AG09309 (cell line): ENCODE measurements at places on chromosomes 5 and 9.
A peak's percentile ranks its signal among the peaks of the same experiment; 100 is the strongest.

GRCh38 chr9:113711251-113711650 lies 164.9 kb upstream of the ZNF618 start:
- no peak for DNase-seq

- DNase-seq = no peak
Observed at GRCh38 chr5:32754284-32754683, 43.2 kb downstream of the NPR3 start.

GRCh38 chr9:84207491-84207951 lies 133.0 kb downstream of the SLC28A3 start:
- DNase-seq = no peak

- DNase-seq = no peak
Observed at GRCh38 chr9:36132086-36132485, 4.4 kb upstream of the GLIPR2 start.

DNA sequence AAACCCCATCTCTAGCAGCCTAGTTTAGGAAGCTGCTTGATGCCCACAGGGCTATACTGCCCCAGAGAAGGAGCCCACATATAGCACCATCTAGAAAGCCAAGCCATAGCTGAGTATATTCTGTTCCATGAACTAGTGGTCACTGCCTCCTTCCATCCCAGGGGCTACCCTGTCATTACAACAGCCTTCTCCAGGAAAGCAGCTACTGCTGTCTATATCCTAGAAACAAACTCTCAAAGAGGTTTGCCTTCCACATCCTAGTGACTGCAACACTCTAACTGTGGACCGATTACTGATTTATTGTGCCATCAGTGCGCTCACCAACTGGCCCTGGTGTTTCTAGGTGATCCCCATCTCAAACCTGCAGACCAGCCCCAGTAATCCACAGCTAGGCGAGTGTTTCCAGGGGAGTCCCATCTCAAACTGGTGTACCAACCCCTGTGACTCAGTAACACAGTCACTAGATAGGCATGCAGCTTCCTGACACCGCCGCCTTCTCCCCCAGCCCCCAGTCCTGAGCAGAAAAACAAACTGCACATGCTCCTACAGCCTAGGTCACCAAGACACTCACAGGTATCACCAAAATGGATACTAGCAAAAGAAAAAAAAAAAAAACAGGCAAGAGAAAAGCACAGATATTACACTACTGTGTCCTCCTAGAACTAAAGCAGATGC lies 14.8 kb downstream of the SPTLC1 start:
- peak; percentile 20 for DNase-seq

- DNase-seq = no peak
Observed at GRCh38 chr5:159206368-159206767, 3.0 kb downstream of the RNF145 start.

GRCh38 chr9:126615245-126615790 lies 1.6 kb downstream of the LMX1B start:
- DNase-seq = no peak

GRCh38 chr5:120228262-120229031 lies 235.7 kb upstream of the PRR16 start:
- DNase-seq = no peak

DNA sequence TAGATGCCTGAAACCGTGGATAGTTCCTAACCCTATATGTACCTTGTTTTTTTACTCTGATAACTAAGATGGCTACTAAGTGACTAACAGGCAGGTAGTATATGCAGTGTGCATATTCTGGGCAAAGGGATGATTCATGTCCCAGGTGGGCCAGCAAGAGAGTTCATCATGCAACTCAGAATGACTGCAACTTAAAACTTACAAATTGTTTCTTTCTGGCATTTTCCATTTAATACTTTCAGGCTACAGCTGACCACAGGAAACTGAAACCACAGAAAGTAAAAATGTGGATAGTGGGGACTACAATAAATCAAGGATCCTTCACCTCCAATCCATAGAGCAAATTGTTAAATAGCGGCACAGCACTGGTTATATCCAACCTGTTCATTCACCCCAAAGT lies 30.7 kb upstream of the VCAN start:
- no peak for DNase-seq

DNA sequence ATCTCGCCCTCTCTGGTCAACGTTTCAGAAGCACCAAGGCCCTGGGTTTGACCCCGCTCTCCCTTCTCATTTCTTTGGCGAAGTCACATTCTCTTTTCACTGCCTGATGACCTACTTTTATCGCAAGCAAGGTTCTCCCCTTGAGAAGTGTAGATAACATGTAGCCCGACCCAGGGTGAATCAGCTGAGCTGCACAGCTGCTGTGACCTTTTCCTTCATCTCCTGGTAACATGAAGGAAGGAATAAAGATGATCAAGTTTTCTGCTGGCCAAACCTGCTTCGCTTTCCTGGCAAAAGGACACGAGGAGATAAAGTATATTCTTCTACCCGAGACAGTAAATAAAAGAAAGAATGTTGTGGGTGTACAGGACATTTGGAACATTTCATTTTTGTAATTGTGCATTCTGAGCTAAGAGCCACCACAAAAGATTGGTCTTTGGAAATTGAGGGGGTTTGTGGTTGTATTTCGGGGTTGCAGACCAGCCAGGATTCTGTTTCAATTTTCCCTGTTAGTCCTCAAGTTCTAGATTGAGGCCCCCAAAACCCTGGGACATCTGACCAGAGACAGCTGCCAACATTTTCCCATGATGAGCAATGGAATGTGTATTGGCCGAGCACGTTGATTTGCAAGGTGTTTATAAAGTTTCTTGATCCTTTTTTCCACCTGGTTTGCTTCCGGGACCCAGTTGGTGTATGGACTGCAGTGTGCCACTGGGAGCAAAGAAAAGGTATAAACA lies 155.1 kb upstream of the ZNF462 start:
- no peak for DNase-seq

DNA sequence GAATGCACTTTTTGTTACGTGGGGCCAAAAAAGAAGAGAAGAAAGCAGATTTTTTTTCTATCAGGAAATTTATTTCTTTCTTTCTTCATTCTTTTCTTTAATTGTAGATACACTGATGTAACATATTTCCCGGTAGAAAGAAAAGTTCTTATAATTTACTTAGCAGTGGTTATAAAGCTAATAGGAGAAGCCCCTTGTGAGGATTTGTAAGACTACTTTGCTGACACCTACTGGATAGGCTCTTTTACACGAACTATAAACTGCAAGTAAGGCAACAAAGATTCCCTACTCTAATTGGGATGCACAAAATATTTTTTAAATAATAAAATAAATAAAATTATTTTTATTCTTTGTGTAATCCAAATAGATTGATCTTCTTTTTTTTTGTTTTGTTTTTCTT lies 284.4 kb downstream of the DNAH5 start:
- DNase-seq = peak; percentile 17

DNA sequence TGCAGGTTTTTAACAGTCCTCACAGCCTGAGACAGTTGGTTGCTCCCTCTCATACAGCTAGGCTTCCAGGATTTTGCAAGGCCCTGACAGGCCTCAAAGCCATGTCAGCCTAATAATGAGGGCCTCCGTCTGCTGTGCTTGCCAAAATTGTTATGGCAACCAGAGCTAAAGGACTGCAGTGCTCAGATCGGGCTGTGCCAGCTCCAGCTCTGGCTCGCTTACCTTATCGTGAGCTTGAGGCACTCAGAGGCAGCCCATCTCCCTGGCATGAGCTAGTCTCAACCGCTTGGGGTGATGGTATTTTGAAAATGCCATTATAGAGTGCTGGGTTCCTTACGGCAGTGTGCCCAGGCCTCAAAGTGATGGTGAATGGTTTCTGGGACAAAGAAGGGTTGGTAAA lies 8.4 kb downstream of the MTAP start:
- DNase-seq = no peak

DNA sequence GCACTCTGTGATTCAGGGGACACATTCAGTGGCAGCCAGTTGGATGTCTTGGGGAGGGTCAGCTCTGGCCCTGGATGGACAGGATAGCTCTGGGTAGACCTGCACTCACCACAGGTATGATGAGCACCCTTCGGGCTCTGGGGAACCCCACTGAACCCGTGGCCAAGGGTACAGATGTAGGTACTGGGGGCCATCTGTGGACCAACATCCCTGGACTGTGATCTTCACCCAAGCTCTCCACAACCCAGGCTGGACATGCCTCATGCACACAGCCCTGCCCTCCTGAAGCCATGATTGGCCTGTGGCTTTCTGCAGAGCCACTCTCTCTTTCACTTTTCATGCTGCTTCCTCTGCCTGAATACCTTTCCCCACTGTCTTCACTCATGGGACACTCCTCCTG lies 15.6 kb upstream of the ACSL6 start:
- DNase-seq = no peak

GRCh38 chr9:85290019-85290418 lies 451.7 kb downstream of the AGTPBP1 start:
- no peak for DNase-seq

DNA sequence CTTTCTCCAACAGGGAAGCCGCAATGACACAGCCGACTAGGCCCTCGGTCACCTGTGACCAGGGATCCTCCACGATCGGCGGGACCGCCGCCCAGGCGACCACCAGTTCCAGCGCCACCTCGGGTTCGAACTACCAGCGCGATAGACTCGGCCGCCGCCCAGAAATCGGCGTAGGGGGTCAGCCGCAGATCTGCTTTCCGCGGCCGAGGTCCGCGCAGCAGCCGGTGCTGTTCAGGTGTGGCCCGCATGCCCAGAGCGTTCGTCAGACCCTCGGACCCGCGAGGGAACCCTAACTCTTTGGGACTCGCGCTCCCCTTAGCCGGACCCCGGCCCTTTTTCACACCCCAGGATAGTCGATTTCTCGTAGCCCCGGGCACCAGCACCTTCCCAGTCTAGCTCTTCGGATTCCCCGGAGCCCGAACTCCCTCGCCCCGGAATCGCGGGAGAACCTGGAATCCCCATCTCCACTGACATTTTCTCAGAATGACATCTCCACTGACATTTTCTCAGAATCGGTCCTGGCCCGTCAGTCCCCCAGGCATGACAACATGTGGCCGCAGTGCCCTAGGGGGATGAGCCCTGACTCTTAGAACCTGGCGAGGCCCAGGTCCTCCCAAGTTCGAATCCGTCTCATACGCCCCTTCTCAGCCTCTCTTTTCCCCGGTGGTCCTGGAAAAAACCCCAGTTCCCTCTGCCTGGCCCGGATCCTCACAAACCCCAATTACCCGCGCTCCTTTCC lies 428 bp downstream of the C5orf52 start:
- DNase-seq = no peak

DNA sequence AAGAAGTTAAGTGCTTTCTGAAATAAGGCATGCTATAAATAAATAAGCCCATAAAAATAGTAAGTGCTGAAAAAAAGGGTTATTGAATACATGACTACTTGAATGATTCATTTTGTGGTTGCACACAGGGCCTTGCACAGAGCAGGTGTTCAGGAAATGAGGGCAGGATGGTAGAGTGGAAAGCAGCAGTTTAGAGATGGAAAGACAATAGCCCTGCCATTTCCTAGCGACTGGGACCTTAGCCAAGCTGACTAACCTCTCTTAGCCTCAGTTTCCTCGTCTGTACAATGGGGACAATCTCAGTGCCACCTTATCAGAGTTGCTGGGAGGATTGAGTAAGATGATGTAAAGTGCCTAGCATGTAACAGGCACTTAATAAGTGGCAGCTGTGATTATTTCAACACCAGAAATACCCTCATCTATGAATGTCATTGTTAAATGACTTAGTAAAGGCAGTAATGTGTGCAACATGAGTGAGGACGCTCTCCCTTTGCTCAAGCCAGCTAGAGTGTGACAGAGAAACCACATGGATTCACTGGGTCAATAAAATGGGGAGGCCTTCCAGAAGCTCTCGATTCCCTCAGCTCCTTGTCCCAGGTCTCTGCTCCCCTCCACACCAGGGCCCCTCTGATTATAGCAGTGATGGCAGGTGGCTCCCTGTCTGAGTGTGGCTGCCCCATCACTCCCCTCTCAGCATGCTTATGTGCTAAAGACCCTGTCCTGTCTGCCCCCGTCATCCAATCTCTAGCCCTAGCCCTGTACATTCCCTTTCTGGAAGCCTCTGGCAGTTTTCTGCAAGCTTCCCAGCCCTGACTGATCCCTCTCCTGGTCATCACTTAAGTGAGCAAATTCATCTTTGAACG lies 16.0 kb upstream of the PHF19 start:
- DNase-seq = peak; percentile 49

DNA sequence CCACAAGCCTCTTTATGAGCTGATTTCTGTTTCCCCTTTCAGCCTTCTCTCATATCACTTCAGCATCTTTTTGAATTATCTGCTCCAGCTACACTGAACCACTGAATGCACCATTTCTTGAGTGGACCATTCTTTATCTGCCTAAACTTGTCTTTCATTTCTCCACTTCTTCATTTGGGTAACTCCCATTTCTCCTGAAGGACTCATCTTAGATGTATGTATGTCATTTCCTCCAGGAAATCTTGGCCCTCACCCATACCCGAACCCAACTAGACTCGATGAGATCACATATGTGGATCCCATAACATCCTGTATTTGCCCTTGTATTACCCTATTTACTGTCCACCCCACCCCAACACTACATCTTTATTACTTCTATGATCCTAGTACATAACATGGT lies 249.8 kb downstream of the KIF4B start:
- no peak for DNase-seq

DNA sequence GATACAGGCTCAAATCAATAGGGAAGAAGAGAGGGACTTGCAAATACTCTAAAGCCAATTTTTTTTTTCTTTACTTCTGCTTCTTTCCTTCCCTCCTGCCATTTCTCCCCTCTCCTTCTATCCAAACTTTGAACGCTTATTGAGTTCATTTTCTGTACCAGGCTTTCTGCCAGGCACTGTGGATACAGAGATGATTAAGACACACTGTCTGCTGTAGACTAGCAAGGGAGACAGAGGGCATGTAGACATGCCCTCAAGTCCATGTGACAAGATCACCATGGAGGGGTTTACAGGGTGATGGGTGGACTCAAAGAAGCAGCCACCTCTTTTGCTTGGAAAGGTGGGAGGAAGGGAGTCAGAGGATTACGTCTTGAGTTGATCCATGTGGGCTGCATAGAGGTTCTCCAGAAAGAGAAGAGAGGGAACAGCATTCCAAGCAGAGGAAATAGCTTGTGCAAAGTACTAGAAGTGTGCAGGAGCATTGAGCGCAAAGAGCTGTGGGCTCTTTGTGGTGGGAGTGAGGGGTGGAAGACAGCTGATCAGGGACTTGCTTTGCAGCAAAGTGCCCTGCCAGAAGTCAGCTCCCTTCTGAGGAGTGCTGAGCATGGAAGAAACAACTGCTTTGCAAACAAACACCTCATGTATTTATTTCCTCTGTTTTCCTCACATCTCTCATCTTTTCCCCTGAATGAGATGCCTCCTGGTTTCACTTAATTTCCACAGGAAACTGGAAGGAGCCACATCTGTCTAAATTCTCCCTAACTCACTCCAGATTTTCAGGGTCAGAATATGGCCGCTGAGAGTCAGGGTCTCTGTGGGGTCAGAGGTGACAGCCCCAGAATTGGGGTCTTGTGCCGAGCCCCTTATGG lies 64.4 kb upstream of the COL15A1 start:
- no peak for DNase-seq

GRCh38 chr9:34652602-34653000 lies 616 bp downstream of the IL11RA start:
- no peak for DNase-seq
